ENCODE measurements at places on chromosomes 11 and 22.

- H3K4me1 ChIP-seq: 0 out of 2 replicates have a peak, but pooled peaks cover 4% of the 10 kb centered on the region
- DNase-seq: no peak
- H3K27ac ChIP-seq: no peak overlapping the region
- no peaks in the 10 kb centered on the region for H3K27me3 ChIP-seq
Measured at GRCh38 chr11:94507485-94507884, 4.8 kb upstream of the C11orf97 start.

DNA sequence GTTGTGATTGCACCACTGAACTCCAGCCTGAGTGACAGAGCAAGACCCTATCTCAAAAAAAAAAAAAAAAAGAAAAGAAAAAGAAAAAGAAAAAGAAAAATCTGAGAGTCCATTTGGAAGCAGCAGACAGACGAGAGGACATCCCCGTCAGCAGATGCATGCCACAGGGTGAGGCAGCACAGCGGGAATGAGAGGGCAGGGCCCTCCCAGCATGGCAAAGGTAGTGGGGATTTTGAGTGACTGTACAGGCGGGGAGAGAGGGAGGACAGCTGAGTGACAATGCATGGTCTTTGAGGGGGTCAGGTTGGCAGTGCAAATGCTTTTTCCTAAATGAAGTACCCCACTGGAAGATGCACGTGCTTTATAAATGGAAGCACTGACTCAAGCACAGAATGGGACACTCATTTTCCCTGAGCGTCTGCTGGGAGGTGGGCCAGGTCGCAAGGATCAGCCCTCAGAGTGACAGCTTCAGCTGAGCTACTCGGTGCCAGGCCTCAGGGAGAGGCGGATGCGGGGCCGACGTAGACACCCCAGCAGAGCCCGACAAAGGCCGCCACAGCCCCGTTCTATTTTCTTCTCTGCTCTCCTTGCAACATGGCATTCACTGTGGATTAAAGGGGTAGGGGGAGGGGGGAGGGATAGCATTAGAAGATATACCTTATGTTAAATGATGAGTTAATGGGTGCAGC lies 113.5 kb downstream of the SHANK2 start:
- no peak for DNase-seq
- no peak overlapping the region for H3K27ac ChIP-seq
- H3K4me1 ChIP-seq: no peaks in the 10 kb centered on the region

DNA sequence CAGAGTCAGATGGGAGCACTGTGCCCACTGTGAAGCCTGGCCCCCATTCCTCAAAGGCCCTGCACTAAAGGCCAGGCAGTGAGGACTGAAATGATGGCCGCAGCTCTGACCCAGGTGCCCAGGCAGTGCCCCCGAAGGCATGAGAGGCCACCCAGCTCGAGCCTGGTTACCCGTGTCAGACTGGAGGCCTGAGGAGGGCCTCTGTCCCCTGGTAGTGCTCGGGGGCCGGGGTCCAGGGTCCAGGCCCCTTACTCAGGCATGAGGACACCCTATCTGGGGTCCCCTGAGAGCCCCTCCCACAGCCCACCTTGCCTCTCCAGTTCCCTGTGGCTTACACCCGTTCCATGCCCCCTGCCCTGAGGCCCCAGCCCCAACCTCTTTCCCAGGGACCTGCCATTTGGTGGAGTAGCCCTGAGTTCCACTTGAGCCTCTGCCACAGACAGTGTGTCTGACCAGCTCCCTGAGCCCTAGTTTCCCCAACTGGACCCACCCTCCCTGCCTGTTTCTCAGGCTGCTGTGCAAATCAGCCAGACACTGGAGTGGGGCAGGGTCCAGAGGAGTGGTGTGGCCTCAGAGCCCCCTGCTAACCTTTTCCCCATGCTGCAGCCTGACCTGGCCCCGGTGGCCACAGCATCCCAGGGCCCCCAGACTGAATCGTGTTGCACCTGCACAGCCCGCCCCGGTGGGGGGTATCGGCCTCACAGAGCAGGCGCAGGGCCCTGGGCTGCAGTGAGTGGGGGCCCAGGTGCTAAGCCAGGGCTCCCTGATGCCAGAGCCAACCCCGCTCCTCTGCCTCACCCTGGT lies 10.8 kb upstream of the ANKRD13D start:
- no peak overlapping the region for H3K4me3 ChIP-seq
- no peak for DNase-seq
- H3K27me3 ChIP-seq: no peaks in the 10 kb centered on the region
- H3K36me3 ChIP-seq: peaks cover 7% of the 10 kb centered on the region

DNA sequence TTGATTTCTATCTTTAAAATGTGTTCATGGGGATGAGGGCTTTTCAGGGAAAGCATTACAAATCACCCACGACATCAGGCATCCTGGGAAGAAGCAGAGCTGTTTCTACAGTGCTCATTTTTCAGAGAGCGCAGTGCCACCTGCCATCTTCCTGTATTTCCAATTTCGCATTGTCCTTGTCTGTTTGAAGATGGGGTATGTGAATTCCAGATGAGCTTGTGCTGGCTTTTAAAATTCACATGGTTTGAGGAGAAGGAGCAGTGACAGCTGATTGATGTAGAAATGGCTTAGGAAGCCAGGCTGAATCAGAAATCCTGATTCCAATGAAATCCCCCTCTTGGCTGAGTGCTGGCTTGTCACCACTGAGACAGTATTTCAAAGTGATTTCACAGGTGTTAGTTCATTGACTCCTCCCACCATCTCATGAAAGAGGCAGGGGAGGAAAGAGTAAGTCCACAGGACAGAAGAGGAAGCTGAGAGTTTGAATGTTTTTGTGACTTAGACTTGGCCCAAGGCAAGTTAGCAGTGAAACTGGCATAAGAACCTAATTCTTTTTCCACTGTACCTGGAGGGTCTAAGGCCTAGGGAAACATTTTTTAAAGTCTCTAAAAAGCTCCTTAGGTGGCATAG lies 344.6 kb upstream of the C11orf87 start:
- no peaks in the 10 kb centered on the region for H3K4me1 ChIP-seq
- peaks cover 4% of the 10 kb centered on the region for H3K27me3 ChIP-seq
- H3K27ac ChIP-seq: no peak overlapping the region

DNA sequence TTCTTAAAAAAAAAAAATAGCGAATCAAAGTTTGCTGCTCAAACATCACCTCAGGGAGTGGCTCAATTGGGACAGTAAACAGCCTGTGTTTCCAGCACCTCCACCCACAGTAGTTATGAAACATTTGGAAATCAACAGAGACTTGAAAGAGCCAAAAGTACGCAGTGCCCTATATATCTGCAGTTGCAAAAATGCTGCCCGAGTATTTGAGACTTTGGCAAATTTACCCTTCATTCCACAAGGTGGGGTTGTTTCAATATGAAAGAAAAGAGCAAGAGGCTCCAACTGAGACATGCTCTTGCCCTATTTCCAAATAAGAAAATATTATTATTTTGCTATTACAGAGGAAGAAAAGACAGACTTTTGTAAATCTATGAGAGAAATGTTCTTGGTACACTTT lies 851.1 kb upstream of the RAG2 start:
- H3K4me1 ChIP-seq: no peaks in the 10 kb centered on the region
- no peak overlapping the region for H3K4me3 ChIP-seq
- DNase-seq: no peak
- no peaks in the 10 kb centered on the region for H3K36me3 ChIP-seq
- no peak overlapping the region for H3K27ac ChIP-seq

GRCh38 chr22:35637254-35637653 lies 11.0 kb upstream of the APOL6 start:
- peaks cover 9% of the 10 kb centered on the region for H3K4me1 ChIP-seq
- H3K4me3 ChIP-seq: no peak overlapping the region
- no peak for DNase-seq
- no peaks in the 10 kb centered on the region for H3K36me3 ChIP-seq
- H3K27ac ChIP-seq: no peak overlapping the region

GRCh38 chr11:3982431-3982830 lies 112.2 kb upstream of the RRM1 start:
- no peaks in the 10 kb centered on the region for H3K27me3 ChIP-seq
- H3K27ac ChIP-seq: no peak overlapping the region
- DNase-seq: no peak
- H3K4me3 ChIP-seq: no peak overlapping the region
- H3K4me1 ChIP-seq: no peaks in the 10 kb centered on the region

GRCh38 chr11:107621081-107621480 lies 30.1 kb downstream of the ELMOD1 start:
- no peaks in the 10 kb centered on the region for H3K4me1 ChIP-seq
- H3K36me3 ChIP-seq: no peaks in the 10 kb centered on the region

DNA sequence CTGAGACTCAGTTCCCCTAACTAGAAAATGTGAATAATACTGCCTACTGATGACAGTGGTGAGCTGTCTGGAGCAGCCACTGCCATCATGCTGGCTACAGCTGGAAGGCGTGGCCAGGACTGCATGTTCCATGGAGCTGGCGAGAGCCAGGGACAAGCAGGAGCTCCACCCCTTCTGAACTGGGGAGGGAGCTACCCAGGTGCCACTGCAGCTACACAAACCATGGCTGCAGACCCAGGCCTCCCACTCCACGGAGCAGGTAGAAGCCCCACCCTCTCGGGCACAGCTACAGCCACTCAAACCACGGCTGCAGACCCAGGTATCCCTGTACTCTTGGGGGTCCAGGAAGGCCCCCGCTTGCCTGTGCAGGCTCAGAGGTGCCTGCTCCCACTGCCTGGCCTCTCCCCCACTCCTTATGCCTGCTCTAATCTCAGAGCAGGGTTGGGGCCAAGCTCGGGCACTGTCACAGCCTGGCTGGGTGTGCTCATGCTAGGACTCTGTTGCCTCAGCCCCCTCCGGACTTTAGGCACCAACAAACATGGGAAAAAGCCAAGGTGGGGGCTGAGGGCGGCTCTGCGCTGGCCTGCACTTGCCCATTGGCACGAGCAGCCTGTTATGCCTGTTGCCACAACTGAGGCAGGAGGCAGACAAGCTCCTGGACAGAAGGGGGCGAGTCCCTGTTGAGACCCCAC lies 51.7 kb downstream of the RAB30 start:
- H3K36me3 ChIP-seq: no peaks in the 10 kb centered on the region
- DNase-seq: no peak
- H3K4me1 ChIP-seq: peaks cover 10% of the 10 kb centered on the region
- H3K27ac ChIP-seq: no peak overlapping the region

GRCh38 chr11:111548525-111548924 lies 8.0 kb downstream of the LAYN start:
- H3K27me3 ChIP-seq: no peaks in the 10 kb centered on the region
- H3K4me1 ChIP-seq: no peaks in the 10 kb centered on the region
- no peak for DNase-seq
- H3K36me3 ChIP-seq: no peaks in the 10 kb centered on the region
- H3K4me3 ChIP-seq: no peak overlapping the region

GRCh38 chr11:123195188-123196059 lies at the start of gene CLMP:
TSS of gene CLMP (minus strand) at chr11:123195248. CDS start at chr11:123194940, 308 bp downstream.
- no peak within 1 kb of the TSS for H3K27ac ChIP-seq
- H3K27me3 ChIP-seq: peaks cover 19% of the 10 kb centered on the region
- H3K4me1 ChIP-seq: no peaks in the 10 kb centered on the region
- no peaks in the 10 kb centered on the region for H3K36me3 ChIP-seq
- DNase-seq: no peak

- no peak overlapping the region for H3K4me3 ChIP-seq
- no peaks in the 10 kb centered on the region for H3K36me3 ChIP-seq
- H3K27me3 ChIP-seq: no peaks in the 10 kb centered on the region
- DNase-seq: no peak
Measured at GRCh38 chr11:115924744-115925567, 420.7 kb upstream of the CADM1 start.

GRCh38 chr22:28674121-28674563 lies 5.5 kb downstream of the TTC28 start:
- no peaks in the 10 kb centered on the region for H3K27me3 ChIP-seq
- H3K27ac ChIP-seq: no peak overlapping the region
- no peaks in the 10 kb centered on the region for H3K4me1 ChIP-seq
- DNase-seq: no peak
- no peak overlapping the region for H3K4me3 ChIP-seq

- H3K27me3 ChIP-seq: no peaks in the 10 kb centered on the region
- H3K4me3 ChIP-seq: no peak overlapping the region
Measured at GRCh38 chr22:26464312-26464711, 19.3 kb downstream of the HPS4 start.

DNA sequence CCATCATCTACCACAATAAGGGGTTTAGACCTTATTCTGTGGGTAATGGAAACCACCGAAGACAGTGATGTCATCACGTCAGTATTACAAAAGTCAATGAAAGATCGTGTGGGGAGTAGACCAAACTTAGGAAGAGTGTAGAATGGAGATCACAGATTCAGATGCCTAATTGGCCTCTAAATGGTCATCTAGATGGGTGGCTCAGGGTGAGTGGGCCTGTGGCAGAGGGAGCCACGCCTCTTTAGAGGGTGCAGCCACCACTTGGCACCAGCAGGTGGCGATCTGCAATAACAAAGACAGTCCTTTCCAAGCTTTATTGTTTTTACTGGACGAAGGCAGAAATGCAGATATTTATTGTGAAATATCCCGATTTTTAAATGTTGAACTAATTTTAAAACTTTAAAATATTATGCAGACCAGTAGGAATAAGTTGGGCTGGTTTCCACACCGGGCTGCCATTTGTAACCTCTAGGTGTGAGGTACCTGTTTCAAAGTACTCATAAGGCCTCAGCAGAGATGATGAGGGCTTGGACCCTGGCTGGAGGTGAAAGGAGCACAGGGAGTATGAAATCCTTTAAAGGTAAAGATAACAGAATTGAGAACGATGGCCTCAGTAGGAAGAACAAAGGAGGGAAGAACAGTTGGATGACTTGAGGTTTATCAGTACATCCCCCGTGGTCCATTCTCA lies 222.0 kb downstream of the DBX1 start:
- no peak overlapping the region for H3K4me3 ChIP-seq
- no peak overlapping the region for H3K27ac ChIP-seq
- H3K4me1 ChIP-seq: no peaks in the 10 kb centered on the region
- H3K27me3 ChIP-seq: no peaks in the 10 kb centered on the region

DNA sequence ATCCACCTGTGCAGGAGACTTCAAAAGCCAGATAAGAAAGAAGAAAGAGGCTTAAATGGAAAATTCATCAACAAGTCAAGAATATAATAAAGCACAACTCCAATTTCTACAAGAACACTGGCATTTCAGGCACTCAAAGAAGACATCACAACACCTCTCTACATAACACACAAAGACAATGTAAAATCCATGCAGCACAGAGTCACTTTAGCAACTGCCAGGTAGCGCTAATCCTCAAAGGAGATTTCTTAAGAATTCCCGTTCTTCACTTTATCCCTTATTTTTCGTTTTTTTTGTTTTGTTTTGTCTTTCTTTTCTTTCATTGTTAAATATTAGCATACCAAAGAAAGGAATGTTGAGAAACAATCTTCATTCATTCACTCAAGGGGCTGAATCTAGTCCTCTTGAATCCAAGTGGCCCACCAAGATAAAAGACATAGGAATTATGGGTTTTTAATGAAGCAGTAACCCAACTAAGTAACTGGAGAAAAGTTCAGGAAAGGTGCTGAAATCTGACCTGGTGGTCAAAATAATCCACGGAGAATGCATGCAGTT lies 95.0 kb downstream of the CADM1 start:
- no peaks in the 10 kb centered on the region for H3K27me3 ChIP-seq
- no peak for DNase-seq
- no peaks in the 10 kb centered on the region for H3K36me3 ChIP-seq
- no peak overlapping the region for H3K4me3 ChIP-seq

- no peaks in the 10 kb centered on the region for H3K4me1 ChIP-seq
- no peak for DNase-seq
- H3K36me3 ChIP-seq: no peaks in the 10 kb centered on the region
- H3K27ac ChIP-seq: no peak overlapping the region
- no peaks in the 10 kb centered on the region for H3K27me3 ChIP-seq
Measured at GRCh38 chr11:85941380-85941973, 86.3 kb downstream of the CCDC83 start.
